EH (cell line): ENCODE measurements at places on chromosomes 6 and 20.

- DNase-seq = peak; percentile 20
Measured at GRCh38 chr20:21100578-21101452, 5.3 kb downstream of the LINC00237 start.

DNA sequence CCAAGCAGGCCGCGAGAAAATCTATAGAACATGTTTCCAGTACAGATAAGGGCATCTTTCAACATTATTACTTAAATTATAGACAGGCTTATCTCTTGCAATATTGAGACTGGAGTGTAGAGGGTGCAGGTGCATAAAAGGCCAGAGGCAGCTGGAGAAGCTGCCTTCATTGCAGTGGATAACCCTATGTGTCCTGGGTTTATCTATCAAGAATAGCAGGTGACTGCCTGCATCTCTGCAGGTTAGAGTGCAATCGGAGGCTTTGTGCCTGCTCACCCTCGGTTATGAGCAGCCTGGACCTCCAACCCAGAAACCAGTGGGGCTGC lies 28.7 kb upstream of the ECI2 start:
- DNase-seq = no peak

GRCh38 chr20:40156600-40157317 lies 532.3 kb downstream of the MAFB start:
- DNase-seq = no peak

GRCh38 chr6:88848870-88849269 lies 114.5 kb downstream of the RNGTT start:
- DNase-seq = peak; percentile 58

DNA sequence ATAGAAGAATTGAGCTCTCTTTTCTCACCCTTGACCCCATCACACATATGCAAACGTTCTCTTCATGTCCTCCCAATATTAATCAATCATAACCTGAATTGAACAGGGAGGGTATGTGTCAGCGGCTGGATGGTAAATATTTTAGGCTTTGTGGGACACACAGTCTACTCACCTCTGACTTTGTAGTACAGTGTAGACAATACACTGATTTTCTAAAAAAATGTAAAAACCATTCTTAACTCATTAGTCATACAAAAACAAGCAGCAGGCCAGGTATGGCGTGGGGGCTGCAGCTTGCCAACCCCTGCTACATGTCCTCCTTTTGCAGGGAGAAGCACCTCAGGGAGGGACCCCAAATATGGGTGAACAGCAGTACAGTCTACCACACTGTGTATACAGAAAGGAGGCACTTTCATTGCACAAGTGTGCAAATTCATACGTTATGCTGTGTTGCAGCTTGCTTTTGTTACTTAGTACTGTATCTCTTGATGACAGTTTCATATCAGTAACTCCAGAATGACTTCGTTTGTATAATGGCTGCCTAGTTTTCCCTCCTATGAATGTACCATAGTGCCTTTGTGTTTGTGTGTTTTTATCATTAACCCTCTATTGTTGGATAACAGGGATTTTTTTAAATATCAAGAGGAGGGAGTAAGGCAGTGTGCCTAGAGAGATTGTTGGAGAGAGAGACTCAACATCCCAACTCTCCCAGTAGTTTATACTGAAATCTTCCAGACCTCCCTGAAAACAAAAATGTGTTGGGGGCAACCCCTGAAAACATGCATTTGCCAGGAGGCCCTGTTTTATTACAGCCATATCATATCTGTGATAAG lies 214.3 kb downstream of the ZMYND8 start:
- DNase-seq = no peak

DNA sequence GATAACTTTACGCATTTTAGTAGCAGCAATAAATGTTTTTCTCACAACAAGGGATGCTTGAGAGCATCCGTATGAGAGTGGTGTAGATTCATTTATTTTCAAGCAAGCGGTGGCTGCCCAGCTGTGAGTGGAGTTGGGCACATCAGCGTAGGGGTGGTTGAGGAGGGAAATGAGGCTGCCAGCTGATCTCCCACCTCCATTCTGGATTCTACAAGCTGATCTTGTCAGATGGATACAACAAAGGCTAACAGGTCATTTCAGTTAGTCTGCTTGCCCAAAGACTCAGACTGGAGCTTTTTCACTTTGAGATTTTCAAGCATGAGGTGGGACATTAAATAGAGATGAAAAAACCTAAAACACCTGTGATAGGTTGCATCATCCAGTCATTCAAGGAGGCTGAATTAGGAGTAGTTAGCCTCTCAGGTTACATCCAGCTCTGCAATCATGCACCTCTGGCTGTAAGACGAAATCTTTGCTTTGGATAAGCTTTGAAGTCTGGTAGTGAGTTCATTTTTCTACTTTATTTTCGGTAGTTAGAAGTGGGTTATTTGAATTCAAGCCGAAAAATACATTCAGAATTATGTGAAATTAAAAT lies 1.9 kb upstream of the BACH2 start:
- DNase-seq = no peak

GRCh38 chr6:4943716-4944115 lies 60.1 kb downstream of the RPP40 start:
- no peak for DNase-seq

GRCh38 chr6:22892452-22892851 lies 323.1 kb downstream of the HDGFL1 start:
- DNase-seq = peak; percentile 97

DNA sequence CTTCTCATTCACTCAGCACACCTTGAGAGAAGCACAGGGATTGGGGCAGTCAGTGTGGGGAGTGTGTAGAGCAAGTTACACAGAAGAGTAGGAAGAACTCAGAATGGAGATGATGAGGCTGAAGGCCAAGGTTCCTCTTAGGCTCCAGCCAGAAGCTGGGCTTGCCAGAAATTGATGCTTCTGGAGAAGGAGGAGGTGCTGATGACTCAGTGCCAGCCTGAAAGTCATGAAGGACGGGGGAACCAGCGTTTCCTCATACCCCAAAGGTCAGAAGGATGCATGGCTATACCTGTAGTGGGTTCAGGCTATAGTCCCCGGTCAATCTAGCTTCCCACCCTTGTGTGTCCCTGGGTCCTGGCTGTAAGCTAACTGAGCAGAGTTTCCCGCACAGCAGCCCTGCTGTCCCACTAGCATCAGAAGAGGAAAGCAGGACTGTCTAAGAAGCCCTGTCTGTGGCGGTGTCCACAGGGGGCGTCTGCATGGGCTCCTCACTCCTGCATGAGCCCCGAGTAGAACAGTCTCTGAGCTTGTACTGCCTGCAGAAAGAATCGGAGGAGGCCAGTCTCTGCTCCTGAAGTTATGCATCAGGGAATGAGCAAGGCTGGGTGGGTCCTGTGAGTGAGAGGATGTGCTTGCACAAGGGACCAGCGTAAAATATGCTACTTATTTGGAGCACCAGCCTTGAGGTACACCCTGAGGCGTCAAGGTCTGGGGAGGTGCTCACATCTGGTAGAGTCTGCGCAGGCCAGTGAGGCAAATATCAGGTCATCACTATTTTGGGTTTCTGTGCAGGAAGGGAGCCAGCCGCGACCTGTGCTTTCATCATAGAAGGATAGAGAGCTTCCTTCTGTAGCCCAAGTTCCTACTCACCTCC lies 148.5 kb downstream of the MRPL14 start:
- DNase-seq = peak; percentile 58

- DNase-seq = no peak
Measured at GRCh38 chr6:14506656-14507246, 389.2 kb downstream of the CD83 start.

DNA sequence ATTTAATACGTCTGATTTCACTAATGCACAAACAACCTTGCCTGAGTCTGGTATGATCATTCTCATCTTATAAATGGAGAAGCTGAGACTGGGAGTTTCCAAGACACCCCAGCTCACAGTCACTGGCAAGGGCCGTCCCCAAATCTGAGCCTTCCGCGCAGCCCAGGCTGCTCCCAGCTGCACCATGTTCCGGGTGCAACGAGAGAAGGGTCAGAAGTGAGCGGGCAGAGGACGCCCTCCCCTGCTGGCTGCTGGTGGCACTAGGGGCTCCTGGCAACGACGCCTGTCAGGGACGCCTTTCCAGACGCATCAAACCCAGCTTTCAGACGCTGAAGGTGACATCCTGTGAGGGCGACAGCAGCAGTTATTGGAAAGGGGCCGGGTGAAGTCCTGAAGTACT lies 115.3 kb upstream of the PROKR2 start:
- DNase-seq = no peak

DNA sequence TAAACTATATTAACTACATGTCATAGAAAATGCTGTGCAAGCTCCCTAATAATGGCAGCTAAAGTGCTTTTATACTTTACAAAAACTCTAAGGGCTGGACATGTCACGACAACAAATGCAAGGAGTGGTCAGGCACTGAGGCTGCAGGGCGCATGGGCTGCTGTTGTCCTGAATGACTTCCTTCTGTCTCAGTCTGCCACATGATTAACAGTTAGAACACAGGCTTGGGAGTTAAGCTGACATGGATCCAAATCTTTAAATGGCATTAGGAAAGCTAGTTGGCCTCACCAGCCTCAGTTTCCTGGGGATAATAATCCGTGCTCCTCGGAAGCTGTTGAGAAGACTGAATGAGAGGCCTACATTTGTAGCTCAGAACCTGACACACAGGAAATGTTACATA lies 57.4 kb downstream of the PREP start:
- no peak for DNase-seq

DNA sequence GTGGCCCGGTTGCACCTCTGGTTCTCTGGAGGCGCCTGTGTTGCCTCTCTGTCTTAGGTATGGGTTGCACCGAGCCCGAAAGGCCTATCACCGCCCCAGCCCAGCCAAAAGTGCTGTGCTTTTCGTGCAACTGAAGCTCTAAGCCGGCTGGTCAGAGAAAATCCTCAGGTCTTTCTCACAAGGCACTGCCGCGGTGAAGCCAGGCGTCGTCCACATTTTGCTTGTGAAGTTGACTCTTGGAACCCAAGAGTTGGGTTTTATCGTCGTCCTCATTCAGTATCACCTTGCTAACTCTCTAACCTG lies 726 bp upstream of the EMILIN3 start:
- DNase-seq = no peak

DNA sequence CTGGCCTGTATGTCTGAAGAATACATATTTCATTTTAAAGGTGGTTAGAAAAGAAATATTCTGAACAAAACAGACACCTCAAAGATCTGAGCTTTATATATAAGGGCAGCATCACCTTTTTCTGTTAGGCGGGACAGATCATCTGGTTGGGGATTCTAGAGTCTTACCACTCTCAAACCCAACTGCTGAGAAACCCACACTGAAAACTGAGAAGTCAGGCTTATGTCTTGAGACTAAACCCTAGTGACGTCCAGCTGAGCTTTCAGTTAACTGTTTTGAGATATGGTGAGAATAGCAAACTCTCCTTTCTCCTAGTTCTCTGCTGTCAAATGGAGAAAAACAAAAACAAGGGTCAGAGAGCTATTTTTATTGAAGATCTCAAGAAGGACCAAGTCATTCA lies 63.7 kb upstream of the CCN6 start:
- no peak for DNase-seq

- DNase-seq = no peak
Measured at GRCh38 chr6:97066056-97066455, 141.5 kb downstream of the KLHL32 start.

- peak; percentile 46 for DNase-seq
Measured at GRCh38 chr20:8656335-8656734, 412.6 kb upstream of the PLCB4 start.

DNA sequence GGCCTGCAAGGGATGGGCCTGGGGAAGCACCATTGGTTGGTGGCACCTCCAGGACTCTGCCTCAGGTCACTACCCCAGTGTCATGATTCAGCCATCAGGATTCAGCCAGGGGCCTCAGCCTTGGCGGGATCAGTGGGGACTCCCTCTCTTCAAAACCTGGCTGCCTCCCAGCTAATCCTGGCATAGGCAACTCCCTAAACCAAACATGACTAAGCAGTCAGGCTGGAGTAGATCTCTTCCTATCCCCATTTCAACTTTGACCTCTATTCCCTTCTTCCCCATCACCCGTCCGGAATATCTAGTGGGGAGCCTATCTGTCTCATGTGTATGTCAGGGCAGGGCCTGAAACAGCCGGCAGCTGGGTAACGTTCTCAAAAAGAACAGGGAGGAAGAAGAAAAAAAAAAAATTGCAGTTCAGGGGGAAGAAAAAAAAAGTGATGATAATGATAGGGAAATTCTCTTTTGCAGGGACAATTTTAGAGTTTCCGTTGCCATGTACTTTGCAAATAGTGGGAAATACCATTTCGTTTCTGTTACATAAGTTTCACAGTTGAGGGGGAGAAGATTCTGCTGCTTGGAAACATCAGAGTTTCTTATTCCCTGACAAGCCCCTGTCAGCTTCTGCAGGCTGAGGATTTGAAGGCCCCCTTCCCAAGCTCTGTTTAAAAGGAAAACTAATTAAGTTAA lies 4.1 kb upstream of the PREX1 start:
- peak; percentile 77 for DNase-seq

DNA sequence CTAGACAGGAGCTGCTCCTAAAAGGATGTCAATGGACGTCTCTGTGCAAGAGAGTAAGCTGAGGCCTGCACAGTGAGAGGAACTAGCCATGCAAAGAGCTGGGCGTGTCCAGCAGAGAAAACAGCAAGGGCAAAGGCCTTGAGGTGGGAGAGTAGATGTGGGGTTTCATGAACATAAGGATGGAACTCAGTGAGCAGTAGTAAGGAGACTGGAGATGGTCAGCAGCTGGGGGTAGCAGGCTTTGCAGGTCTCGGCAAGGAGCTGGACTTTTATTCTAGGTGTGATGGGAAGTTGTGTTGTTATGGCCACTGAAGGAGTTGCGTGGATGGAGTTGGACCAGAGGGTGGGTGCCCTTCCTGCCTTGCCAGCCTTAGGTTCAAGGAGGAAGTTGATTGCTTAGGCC lies 90.7 kb upstream of the SIRPA start:
- no peak for DNase-seq

DNA sequence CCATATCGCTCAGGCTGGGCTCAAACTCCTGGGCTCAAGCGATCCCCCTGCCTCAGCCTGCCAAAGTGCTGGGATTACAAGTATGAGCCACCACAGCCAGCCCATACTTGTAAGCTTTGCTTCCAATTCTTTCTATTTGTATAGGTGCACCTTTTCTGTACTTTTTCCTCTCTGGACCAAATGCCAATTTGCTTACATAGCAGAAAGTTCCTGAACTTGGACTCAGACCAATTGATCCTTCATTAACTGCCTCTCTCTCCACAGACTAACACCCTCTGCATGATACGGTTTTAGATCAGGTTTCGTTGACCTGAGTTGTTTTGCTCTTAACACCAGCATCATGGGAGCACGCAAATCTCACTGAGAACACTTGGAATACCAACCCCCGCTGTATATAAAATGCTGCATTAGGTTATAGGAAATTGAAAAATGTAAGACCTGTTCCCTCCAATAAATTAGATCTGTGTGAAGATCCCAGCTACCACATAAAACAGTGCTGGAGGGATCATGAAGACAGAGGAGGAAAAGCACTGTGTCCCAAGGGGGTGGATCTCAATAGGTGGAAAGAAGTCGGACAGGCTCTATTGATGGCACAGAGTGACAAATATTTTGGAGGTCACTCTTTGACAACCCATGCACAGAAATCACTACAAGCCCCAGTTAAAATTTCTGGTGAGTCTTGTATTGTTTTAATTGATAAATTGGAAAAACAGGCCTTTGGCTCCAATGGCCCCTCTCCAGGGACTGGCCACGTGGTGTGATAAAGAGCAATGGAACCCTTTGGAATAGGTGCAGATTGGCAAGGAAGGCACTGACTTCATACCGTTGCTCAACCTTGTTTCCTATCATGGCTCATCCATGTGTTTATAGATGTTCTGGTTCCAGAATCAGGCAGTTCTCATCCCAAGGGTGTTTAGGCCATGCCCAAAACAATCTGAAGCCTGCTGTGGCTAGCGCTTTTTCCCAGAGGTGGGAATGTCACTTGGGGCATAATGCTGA lies 51.2 kb downstream of the ISM1 start:
- DNase-seq = no peak
